ENCODE measurements at places on chromosomes 13 and 19.

DNA sequence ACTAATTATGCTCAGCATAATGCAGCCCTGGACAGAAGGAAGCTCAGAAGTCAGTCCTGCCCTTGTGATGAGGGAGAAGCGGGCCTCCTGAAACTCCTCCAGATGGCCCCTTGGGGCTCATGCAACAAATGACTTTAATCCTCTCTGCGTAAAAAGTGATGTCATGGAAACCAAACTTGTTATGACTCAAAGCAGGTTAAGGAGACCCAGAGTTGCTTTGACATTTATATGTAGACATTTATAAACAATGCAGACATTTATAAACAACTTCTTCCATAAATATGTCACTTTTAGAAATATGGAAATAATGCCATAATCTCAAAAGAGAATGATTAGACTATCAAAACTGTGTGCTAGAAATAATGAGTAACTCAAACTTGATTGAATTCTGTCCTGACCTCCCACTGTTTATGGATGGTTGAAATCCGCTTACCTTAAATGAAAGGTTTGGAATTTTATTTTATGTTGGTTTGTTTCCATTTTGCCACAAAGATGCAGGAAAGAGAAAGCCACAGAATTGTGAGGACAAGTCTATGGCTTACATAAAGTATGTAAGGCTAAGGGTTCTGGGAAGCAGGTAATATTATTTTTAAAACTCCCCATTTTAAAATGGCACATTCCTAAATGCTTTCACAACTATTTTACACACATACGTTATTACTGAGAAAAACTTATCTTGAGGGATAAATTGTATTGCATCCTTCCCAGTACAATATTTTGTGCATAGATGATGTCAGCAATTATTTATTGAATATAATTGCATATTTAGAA, 73.7 kb downstream of the CYSLTR2 start:
- no peak for DNase-seq

DNA sequence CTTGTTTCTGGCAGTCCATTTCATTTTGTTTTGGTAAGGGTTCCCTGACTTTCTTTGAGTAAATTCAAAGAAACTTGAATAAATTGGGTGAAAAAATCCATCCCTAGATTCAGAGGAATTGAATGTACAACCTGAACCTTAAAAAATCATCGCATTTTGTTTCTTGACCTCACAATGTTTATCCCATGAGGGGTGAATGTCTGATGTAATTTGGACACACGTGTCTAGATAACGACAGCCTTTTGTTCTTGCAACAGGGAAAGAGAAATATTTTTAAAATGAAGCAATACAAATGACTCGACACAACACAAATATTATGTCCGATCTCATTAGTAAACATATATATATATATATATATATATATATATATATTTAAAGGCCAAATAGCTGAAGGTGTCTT, 453.2 kb upstream of the ATXN8OS start:
- no peak for DNase-seq

- DNase-seq = no peak
These were observed 627.6 kb upstream of the PCDH9 start for GRCh38 chr13:67857581-67858310.

- DNase-seq = no peak
These were observed 28.5 kb downstream of the AP1M1 start for GRCh38 chr19:16226184-16226591.

- DNase-seq = no peak
These were observed 13.8 kb downstream of the BIVM start for GRCh38 chr13:102812611-102813287.

DNA sequence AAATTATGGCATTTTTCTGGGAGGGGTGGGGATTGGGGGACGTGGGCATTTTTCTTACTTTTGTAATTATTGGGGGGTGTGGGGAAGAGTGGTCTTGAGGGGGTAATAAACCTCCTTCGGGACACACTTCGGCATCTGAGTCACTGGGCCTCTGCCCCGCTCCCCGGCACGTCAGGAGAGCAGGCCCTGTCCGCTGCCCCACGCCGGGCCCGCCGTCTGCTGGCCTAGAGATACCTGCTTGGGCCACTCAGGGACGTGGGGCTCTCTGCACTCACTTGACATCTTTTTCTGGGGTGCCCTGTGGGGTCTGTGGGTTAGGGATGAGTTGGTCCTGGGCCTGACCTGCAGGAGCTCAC, 3.5 kb upstream of the FTL start:
- DNase-seq = no peak

GRCh38 chr19:42079886-42080763, 4.2 kb downstream of the ZNF574 start:
- DNase-seq = no peak

DNA sequence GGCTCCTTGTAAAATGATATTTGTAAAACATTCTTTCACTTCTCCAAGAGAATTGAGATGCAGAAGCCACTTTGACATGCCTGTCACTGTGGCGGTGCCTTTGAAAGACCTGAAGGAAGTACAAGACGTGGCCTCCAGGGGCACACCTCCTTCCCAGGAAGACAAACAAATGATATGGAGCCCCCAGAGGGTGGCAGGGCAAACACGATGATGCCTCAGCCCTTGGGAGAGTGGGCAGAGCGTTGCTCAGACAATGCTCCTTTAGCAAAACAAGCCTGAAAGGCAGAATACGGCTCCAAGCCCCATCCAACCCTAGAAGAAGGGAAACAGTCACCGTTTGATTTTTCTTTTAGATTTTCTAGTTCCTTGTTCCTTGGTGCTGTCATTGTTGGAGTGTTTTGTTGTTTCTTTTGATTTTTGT, 9.2 kb upstream of the ATP12A start:
- DNase-seq = no peak

DNA sequence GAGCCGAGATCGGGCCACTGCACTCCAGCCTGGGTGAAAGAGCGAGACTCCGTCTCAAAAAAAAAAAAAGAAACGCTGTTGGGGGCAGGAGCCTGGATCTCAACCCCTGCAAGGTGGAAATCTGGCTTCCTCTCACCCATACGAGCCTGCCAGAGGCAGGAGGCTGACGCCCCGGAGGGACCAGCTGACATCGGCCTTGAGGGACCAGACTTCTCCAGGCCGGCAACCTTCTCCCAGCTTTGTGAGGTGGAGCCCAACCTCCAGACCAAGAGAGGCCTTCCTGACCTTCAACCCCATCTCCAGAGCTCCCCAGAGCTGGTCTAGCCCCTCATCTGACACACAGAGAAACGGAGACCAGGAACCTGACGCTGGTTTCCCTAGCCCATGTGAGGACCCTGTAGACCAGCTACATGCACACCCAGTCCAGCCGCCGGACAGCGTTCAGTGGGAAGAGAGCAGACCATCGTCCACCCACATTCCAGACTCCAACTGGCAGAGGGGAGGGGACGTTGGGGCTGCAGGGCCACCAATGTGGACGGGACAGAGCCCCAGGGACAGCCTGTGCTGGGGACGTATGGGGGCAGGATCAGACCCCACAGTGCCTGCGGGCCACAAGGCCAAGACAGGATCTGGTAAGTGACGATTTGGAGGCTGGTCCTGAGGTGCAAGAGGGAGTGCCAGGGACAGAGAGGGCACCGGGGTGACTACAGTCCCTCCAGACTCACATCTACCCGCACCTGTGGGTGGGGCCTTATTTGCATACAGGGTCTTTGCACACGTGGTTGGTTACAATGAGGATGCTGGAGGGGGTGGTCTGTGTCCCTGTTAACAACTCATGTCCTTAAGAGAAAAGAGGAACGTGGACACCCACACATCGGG, 11.4 kb downstream of the SBNO2 start:
- no peak for DNase-seq

GRCh38 chr19:6524311-6524710, 6.5 kb upstream of the TNFSF9 start:
- DNase-seq = no peak

DNA sequence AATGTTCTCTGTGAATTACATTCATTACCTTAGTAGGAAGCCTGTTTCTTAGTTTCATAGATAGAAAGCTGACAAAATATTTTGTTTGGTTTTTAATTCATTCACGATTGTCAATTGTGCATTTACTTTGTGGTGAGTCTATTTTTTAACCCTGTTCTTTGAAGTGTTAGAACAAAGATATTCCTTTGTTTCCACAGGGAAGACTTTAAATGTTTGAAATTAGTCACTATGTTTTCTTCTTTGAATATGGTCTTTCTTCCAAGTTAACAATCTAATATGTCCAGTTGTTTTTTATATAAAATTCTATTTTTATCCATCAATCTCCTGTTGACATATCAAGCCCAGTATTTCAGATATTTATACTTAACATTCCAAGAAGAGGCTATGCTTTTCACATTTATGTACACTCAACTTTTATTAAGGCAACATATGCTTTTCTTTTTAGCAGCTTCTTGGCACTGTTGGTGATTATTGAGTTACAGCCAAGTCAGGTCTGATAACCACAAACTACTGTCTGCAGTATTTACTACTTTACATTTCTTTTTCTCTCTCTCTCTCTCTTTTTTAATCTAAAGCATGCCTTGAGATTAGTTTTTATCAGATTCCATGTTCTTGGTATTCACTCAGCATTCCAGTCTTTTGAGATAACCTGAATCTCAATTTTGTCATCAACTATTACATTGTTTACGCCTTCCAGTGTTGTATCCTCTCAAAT, 812.8 kb upstream of the SLC10A2 start:
- DNase-seq = no peak

- DNase-seq = no peak
These were observed 63.1 kb downstream of the KCNRG start for GRCh38 chr13:50078231-50078894.

DNA sequence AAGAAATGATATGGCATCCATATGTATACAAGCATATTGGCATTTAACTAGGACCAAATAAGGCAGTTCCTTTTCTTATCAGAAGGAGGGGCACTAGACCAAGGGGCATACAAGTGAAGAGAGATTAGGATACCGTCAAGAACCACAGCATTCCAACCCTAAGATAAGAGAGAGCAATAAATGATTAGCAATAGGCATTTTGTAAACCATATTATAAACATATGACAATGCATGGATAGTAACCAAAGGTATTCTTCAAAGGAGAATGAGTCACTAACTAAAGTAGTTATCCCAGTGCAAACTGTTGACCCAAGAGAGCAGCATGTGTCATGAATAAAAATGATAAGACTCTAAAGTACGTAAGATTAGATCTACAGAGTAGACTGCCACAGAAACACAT, 500.9 kb upstream of the HTR2A start:
- DNase-seq = no peak
